Brain microvascular endothelial cell (primary cell): ENCODE measurements at places on chromosomes 4 and X.

DNA sequence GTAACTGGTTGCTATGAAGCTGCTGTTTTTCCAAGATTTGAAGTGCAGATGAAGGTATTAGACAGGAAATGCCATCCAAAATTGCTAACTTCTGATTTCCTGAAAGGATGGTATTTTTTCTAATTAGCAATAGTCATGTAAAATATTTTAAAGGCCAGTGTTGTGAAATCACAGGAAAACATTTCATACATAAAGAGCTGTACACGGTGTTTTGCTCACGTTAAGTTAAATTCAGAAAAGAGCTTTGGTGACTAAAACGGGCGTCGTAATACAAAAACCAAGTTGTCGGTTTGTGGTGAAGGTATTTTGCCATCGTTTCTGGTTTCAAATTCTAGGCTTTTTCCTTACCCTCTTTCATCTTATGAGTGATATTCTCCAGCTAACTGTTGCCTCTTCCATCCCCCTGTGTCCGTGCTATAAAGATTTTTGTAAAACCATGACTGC lies 39.8 kb downstream of the AFF1 start:
- no peak for DNase-seq

DNA sequence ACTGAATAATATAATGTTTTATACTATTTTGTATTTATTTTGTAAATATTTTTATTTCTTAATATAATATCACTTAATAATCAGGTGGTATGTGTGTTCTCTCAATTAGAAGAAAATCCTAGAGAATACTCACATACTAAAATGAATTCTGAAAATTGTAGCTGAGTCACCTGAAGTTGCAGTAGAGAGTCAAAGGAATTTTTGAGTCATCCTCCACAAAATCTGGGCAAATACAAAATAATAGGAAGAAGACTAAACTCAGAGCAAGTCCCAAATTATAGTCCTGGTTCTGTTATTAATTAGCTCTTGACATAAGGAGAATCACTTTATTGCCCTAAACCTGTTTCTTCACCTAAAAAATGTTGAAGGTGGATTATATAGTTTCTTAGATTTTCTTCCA lies 57.8 kb downstream of the SPATA4 start:
- no peak for DNase-seq

GRCh38 chr4:145176641-145177432 lies 3.6 kb downstream of the OTUD4 start:
- no peak for DNase-seq

DNA sequence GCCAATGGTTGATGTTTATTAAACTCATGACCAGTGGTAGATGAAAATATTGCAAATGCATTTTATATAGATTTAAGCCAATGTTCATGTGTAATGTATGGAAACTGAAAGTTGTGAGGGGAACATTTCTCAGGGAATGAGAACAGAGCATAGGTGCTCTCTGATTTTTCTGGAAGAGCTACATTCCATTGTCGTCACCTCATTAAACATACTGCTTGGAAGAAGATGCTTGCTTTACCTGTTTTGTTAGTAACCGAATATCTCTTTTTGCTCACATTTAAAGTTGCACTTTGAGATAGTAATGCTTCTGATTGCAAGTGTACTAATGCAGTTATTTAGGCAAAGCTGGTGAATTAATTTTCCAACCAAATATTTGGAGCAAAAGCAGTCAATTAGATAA lies 93.8 kb upstream of the CLCN4 start:
- no peak for DNase-seq

- no peak for DNase-seq
These were observed 32.7 kb upstream of the MAGED1 start for GRCh38 chrX:51860679-51861078.

DNA sequence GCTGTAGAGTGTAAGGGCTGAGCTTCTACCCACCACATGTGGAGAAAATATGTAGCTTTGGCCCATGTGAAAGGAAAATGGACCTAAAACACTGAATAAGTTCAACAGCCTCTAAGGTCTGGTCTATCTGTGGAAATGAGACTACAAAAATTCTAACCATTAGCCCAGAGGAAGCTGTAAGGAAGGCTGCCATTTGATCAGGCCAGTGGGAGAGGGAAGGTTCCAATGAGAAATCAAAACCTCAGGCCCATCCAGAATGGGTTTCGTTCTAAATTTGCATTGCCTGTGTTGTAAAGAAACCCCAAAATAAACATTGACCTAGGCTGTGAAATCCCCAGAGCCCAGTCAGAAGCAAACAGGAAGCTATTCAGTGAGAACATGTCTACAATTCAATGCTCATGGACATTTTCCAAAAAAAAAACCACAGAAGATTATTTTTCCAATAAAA lies 320.4 kb upstream of the SLC7A11 start:
- peak; percentile 73 for DNase-seq
